ENCODE measurements at places on chromosomes 2 and 18. TPM values are rescaled to one million over a fixed set of nuclear protein-coding genes. Genes with fewer than 3 reads are reported as not detected.

The CD8B2 gene
- total RNA-seq: not detected

The CHST10 gene
- 10.6 TPM for total RNA-seq

The ITGA4 gene
- total RNA-seq: 117 TPM

The CPLX4 gene
- total RNA-seq: not detected

The SP5 gene
- not detected for total RNA-seq

The CIB4 gene
- not detected for total RNA-seq

The ACKR3 gene
- 0.66 TPM for total RNA-seq

The SNORC gene
- 2.2 TPM for total RNA-seq

The SULT1C4 gene
- not detected for total RNA-seq

The RRM2 gene
- total RNA-seq: 2.0 TPM

The SLC5A7 gene
- total RNA-seq: not detected

The KCNG2 gene
- not detected for total RNA-seq

The PAX8 gene
- total RNA-seq: 2.9 TPM

The ICOS gene
- total RNA-seq: not detected
